Upper lobe of right lung (tissue), 1 donor: ENCODE measurements at places on chromosomes 13 and 19. TPM values are rescaled to one million over a fixed set of nuclear protein-coding genes. Genes with fewer than 3 reads are reported as not detected.

DNA sequence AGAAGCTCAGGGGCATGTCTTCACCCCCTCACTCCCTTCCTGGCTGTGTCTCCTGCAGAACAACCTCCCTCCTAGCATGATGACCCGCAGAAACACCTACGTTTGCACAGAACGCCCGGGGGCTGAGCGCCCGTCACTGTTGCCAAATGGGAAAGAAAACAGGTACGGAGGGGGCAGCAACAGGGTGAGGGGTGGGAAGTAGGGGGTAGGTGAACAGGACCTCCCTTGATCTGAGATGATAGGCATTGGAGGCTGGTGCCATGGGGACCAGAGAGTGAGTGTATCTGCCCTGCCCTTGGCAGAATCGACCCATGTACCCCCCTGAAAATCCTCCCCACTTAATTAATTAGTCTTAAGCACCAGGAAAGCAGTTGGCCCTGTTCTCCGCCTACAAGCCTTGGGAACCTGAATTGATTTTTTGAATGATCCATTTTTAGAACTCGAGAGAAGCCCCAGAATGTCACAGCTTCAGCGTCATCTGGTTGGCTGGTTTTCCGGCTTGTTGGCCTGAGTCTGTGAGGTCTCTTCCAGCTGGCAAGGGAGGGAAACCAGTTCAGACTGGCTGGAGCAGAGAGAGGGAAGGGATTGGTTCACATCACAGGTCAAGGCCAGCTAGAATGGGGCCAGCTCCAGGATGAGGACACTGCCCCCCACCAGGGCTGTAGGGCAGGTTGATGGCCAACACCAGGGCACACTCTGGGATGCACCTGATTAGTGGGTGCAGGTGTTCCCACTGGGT, 28.2 kb downstream of the CKM start:
- no peak overlapping the region for H3K4me3 ChIP-seq
- H3K27ac ChIP-seq, result no peak overlapping the region
- no peaks in the 10 kb centered on the region for H3K27me3 ChIP-seq

Gene JAK3
- total RNA-seq, result 15.1 TPM

DNA sequence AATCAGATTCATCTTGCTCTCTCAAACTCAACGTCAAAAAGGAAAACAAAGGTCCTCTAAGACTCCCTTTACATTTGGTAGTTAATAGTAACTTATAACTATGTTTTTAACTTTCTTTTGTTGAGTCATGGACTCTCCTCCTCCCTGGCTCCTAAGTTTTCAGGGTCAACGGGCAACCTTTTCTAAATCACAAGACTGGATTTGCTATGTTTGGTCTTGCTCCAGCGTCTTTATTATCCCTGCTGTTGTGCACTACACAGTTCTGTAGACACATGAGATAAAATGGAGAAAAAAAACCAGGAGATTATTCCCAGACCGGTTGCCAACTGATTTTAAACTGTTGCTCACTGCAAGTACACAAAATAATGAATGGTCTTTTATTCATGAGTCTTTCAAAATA, 1.9 kb upstream of the ITM2B start:
- peaks cover 9% of the 10 kb centered on the region for H3K4me1 ChIP-seq
- no peak overlapping the region for H3K4me3 ChIP-seq
- H3K27me3 ChIP-seq, result no peaks in the 10 kb centered on the region

GRCh38 chr13:111936267-111936925, 130.6 kb upstream of the SOX1 start:
- no peak overlapping the region for H3K4me3 ChIP-seq
- no peaks in the 10 kb centered on the region for H3K36me3 ChIP-seq
- peak; percentile 33 for DNase-seq
- no peaks in the 10 kb centered on the region for H3K4me1 ChIP-seq
- H3K27ac ChIP-seq, result no peak overlapping the region

GRCh38 chr13:74203576-74203975, 69.4 kb upstream of the KLF12 start:
- no peak overlapping the region for H3K4me3 ChIP-seq
- H3K27ac ChIP-seq, result no peak overlapping the region
- H3K4me1 ChIP-seq, result no peaks in the 10 kb centered on the region
- no peak for DNase-seq
- no peaks in the 10 kb centered on the region for H3K36me3 ChIP-seq

DNA sequence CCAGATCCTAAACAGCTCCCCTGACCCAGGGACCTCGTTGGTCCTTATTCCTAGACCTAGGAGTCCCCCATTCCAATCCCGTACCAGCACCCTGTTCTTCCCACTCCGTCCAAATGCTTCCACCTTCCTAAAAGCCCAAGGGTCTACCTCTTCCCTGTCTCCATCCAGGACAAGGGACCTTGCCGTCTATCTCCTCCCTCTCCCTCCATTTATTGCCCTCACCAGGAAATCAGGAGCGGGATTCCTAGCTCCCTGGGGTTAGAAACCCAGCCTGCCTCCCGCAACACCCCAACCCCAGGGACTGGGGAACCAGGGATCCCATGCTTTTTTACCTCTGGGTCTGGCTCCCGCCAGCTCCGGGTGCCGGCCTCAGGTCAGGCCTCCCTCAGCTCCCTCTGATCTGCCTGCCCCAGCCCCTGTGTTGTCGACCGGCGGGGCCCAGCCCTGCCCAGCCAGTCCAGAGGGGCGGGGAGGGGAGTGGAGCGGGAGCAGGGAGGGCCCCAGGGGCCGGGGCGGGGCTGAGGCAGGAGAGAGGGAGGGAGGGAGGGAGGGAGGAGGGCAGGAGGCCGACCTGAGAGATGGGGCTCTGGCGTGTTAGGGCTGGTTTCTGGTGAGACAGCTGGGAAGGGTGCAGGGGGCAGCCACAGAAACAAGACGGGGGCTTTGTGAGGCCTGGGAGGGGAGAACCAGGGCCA, at the start of gene B3GNT8:
B3GNT8 (minus strand) TSS at position 423 of the 695 bp plus-strand sequence. CDS start 596 bp downstream, outside the sequence.
- peak within 1 kb of the TSS; percentile 68 for H3K4me3 ChIP-seq
- H3K36me3 ChIP-seq, result peaks cover 54% of the 10 kb centered on the region
- peak within 1 kb of the TSS; percentile 87 for H3K27ac ChIP-seq
- H3K4me1 ChIP-seq, result peaks cover 34% of the 10 kb centered on the region
- peak; percentile 96 for DNase-seq

GRCh38 chr19:43639519-43640423, at the start of gene CADM4:
CADM4 (minus strand) TSS chr19:43639850; CDS start chr19:43639790, 60 bp downstream.
- no peak within 1 kb of the TSS for H3K27ac ChIP-seq
- H3K4me3 ChIP-seq, result peak within 1 kb of the TSS; percentile 49
- no peaks in the 10 kb centered on the region for H3K36me3 ChIP-seq
- H3K4me1 ChIP-seq, result no peaks in the 10 kb centered on the region
- H3K27me3 ChIP-seq, result peaks cover 4% of the 10 kb centered on the region

Gene NCAN
- not detected for total RNA-seq

- peaks cover 21% of the 10 kb centered on the region for H3K4me1 ChIP-seq
- DNase-seq, result no peak
- H3K27ac ChIP-seq, result peak within 1 kb of the TSS; percentile 91
- H3K4me3 ChIP-seq, result peak within 1 kb of the TSS; percentile 99
- no peaks in the 10 kb centered on the region for H3K27me3 ChIP-seq
- peaks cover 9% of the 10 kb centered on the region for H3K36me3 ChIP-seq
Measured at GRCh38 chr19:531753-532560, at the start of gene CDC34. CDC34 (plus strand) TSS chr19:531760; CDS start chr19:531932, 172 bp downstream.

- H3K4me3 ChIP-seq, result no peak overlapping the region
- H3K27me3 ChIP-seq, result no peaks in the 10 kb centered on the region
- H3K36me3 ChIP-seq, result no peaks in the 10 kb centered on the region
- no peak for DNase-seq
Measured at GRCh38 chr13:108322206-108322824, 52.8 kb downstream of the TNFSF13B start.

- H3K36me3 ChIP-seq, result peaks cover 65% of the 10 kb centered on the region
- no peak for DNase-seq
- H3K27ac ChIP-seq, result no peak overlapping the region
- H3K4me1 ChIP-seq, result no peaks in the 10 kb centered on the region
- H3K4me3 ChIP-seq, result no peak overlapping the region
Measured at GRCh38 chr13:20974981-20975585, 72.5 kb upstream of the XPO4 start.

- H3K4me3 ChIP-seq, result no peak overlapping the region
- no peaks in the 10 kb centered on the region for H3K27me3 ChIP-seq
- peaks cover 5% of the 10 kb centered on the region for H3K36me3 ChIP-seq
- peak; percentile 81 for DNase-seq
Measured at GRCh38 chr13:29758531-29759114, 91.8 kb downstream of the UBL3 start.

DNA sequence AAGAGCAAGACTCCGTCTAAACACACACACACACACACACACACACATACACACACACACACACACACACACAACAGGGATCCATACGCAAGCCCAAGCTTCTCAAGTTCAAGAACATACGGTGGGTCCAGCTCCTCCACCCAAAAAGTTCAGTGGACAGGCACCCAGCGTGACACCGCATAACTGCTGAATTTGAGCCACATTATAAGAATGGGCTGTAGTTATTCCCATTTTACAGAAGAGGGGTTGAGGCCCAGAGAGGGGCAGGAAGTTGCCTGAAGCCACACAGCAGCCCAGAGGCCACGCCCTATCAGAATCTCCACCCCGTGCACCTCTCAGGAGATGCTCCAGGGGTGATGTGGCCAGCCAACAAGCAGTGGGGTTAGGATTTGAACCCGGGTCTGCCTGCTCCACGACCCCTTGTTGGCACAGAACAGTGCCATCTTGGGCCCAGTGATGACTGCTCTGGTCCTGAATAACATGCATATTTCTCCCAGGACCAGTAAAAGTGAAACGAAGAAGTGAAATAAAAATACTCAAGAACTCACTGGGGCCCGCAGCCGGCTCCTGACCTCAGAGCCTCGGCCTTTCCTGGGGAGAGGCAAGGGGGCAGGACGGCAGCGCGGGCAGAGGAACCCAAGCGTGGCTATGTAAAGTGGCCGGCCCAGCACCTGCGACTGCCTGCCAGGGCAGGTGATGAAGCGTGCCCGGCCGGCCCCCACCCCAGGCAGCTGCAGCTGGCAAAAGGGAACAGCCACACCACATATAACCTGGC, 61.9 kb downstream of the AP1M1 start:
- H3K27ac ChIP-seq, result peak overlapping the region; percentile 74
- no peak overlapping the region for H3K4me3 ChIP-seq
- H3K4me1 ChIP-seq, result peaks cover 42% of the 10 kb centered on the region
